Brain pericyte (primary cell): ENCODE measurements at places on chromosomes 7 and 10.

GRCh38 chr10:78059906-78060702 is 26.4 kb downstream of the RPS24 start:
- DNase-seq = no peak

DNA sequence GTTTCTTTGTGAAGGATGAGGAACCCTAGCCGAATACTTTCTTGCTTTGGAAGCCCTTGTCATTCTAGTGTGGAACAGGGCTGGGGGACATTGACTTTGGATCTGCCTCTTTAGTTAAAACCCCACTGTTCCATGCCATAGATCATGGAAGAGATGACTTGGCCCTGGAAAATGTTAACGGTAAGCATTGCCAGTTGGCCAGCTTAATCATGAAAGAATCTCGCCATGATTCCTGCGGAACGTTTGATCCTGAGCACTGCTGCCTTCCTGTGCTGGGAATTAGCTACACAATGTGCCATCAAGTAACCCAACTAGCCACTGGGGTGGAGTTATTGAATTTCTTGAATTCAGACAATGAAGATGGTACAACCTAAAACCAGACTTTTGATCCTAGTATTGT is 177.6 kb upstream of the FZD8 start:
- no peak for DNase-seq

- no peak for DNase-seq
These were observed 240.2 kb downstream of the PRKG1 start for GRCh38 chr10:51314481-51314880.

DNA sequence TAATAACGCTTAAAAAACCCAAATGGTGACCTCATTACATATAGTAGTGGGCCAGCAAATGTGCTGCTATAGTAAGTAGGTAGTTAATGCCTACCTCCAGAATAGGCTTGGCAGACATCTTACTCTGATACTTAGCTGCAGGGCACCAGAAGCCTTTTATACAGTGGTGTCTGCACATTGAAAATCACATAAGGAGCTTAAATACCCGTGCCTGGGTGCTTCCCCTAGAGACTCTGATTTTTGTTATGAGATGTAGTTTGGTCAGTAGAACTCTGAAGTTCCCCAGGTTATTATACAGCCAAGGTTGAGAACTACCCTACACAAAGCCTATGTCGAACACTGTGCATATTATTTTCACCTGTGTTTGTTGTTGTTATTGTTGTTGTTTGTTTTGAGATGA is 47.2 kb downstream of the ANKIB1 start:
- DNase-seq = no peak

GRCh38 chr7:103915680-103916357 is 73.6 kb downstream of the RELN start:
- no peak for DNase-seq

GRCh38 chr10:78248651-78249464 is 215.2 kb downstream of the RPS24 start:
- DNase-seq = no peak

GRCh38 chr10:33073641-33074415 is 115.8 kb upstream of the ITGB1 start:
- DNase-seq = no peak

- DNase-seq = no peak
These were observed 33.9 kb downstream of the PPIF start for GRCh38 chr10:79380946-79381721.

- DNase-seq = no peak
These were observed 52.3 kb upstream of the CYP2C18 start for GRCh38 chr10:94631077-94631875.

DNA sequence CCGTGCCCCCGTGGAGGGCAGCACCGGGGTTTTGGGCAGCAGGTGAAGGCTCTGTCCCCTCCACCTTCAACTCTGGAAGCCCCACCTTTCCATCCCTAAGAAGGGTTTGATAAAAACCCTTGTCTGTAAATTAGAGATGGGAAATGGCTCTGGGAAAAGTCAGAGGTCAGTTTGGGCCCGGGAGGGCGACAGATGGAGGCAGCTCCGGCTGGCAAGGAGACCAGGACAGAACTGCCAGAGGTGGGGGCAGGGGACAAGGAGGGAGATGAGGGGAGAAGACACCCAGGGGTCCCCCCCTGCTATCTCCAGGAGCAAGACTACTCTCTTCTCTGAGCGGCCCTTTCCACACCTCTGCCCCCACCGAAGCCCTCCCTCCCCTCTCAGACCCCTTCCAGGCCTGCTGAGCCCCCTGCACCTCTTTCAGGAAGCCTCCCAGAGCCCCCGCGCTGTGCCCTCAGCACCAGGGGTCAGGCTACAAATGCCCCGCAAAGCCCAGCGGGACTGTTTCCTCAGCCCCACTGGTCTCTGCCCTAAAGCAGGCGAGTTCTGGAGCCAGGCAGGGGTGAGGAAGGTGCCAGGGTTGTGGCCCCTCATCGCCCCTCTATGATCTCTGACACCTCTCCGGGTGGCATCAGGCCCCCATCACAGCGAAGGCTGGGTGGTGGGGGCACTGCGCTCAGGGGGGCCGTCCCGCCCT is 980 bp upstream of the SH2B2 start:
- DNase-seq = no peak

GRCh38 chr10:47033541-47034270 is 122.5 kb downstream of the PTPN20 start:
- no peak for DNase-seq

DNA sequence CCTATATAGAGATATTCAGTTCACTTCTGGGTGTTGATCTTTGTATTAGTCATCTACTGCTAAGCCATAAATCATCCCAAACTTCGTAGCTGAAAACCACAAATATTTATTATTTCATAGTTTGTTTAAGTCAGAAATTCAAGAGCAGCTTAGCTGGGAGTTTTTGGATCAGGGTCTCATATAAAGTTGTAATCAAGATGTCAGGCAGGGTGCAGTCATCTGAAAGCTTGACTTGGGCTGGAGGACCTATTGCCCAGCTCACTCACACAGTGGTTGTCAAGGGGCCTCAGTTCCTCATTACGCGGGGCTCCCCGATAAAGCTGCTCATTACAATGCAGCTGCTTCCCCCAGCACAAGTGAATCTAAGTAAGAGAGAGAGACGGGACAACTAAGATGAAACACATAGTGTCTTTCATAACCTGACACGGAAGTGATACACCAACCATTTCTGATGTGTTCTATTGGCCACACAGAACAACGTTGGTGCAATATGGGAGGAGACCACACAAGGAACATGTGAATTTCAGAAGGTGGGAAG is 15.7 kb downstream of the PPP1R3C start:
- no peak for DNase-seq

- DNase-seq = no peak
These were observed 71.3 kb downstream of the CUL1 start for GRCh38 chr7:148770004-148770403.

DNA sequence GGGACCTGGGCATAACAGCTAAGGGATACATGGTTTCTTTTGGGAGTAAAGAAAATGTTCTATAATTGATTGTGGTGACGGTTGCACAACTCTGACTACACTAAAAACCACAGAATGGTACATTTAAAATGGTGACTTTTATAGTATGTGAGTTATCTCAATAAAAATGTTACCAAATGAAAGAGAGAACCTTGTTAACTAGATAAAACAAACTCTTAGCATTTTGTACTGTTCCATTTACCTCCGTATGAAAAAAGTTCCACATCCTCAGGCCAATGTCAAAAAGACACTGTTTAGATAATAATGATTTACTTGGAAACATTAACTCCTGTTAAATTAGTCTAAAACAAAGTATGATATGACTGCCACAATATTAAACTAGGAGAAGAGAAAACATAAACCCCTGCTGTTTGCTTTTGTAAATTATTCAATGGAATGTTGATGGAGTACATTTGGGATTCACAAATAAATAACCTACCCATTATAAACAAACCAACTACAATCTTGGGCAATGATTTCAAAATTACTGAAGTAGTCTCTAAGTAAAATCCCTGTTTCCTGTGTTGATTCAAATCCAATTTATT is 60.7 kb downstream of the SMURF1 start:
- DNase-seq = no peak

- DNase-seq = peak; percentile 39
These were observed 542.3 kb upstream of the MBL2 start for GRCh38 chr10:53314876-53315275.

- DNase-seq = no peak
These were observed 10.6 kb downstream of the MMD2 start for GRCh38 chr7:4948402-4948801.

DNA sequence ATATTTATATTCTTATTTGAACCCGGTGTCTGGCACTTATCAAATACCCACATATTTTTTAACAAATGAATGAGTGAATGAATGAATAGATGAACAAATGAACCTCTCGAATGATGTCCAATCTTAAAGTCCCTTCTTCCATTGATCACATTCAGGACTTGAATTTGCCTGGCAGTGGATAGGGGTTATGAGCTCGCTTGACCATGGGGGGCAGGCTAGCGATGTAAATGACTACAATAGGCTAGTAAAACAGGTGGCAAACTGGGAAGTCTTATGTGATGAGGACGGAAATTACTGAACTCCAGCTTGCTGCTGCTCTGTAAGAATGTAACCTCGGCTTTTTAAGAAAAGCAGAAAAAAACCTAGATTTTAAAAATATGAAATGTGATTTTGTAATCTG is 247.7 kb upstream of the DKK1 start:
- no peak for DNase-seq

- DNase-seq = no peak
These were observed 292.9 kb downstream of the BAMBI start for GRCh38 chr10:28970231-28970630.

DNA sequence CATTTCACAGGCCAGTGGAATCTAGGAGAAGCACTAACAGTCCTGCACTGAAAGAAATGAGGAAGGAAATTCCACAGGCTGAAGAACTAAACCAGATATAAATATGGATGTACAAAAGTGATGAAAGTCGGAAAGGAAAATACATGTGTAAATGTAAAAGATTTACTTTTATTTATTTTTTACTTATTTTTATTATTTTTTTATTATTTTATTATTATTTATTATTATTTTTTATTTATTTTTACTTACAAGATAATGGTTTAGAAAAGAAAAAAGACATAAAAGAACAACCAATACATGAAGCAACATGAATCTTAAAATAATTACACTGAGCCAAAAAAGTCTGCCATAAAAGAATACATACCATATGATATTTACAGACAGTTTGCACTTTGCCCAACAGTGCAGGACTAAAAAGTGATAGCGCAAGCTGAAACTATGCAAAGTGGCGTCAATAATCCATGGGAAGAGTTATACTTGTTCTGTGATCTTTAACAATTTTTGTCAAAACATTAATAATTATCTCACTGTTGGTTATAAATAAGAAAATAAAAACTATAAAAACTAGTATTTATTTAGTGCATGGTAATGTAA is 317.8 kb upstream of the MKI67 start:
- DNase-seq = no peak

- no peak for DNase-seq
These were observed 215.7 kb downstream of the HTR7 start for GRCh38 chr10:90642136-90642535.

DNA sequence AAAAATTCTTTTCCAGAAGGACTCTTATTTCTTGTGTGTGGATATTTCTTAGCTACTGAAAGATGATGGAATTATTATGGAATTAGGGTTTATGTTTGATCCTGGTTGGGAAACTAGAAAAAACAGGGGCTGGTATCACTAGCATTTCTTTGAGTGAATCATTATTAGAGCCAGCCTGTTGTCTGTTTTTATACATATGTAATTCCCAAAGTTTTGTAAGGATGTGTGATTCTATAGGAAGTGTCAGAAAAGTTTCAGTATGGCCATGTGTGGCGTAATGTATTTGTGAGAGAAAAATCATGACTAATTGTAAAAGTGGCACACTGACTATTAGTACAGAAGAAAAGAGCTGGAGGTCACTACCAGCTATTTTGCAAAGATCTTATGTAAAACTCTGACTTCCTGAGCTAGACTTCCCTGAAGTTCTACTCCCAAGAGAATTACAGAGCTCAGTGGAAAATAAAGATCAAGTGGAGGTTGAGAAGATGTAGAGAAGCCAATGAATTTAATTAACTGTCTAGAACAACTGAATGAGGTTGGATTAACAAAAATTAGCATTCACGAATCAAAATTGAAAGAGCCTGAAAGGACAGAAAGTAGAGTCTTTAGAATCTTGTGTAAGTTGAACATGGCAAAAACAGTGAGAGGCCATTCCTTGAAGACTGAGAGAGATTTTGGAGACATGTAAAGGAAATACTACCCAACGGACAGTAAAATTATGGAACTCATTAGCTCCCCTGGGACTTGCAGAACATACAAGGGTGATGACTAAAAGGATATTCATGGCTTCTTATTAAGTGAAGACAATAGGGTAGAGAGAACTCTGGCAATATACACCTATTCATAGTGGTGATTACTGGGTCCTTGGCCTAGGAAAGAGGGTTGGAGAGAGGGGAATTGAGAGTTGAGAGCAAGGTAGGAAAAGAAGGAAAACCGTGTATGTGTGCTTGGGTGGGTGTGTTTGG is 12.5 kb downstream of the ZNF365 start:
- no peak for DNase-seq

DNA sequence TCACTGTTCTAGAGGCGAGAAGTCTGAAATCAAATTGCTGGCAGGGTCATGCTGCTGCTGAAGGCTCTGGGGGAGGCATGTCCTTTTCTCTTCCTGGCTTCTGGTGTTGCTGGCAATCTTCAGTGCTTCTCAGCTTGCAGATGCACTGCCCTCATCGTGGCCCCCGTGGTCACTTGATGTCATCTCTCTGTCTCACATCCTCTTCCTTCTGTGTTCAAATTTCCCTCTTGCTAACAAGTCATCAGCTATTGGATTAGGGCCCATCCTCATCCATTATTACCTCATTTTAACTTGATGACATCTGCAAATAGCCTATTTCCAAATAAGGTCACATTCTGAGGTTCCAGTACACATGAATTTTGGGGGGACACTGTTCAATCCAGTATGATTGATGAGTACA is 36.6 kb upstream of the SRGN start:
- DNase-seq = no peak

DNA sequence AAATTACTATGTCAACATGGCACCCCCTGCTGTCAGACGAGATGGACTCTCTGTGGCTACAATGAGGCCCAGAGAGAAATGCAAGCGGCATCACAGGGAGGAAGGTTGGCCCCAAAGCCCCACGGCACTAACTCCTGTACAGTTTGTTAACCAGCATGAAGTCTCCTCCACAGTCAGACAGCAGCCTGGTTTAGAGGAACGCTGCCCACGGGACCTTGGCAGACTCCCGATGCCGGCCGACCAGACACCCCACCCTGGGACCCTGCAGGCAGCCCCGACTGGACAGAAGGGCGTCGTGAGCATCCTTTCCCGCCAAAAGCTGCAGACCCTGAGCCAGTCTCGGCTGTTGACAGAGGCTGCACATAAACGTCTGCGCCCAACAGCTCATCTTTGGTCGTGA is 158.8 kb downstream of the DIP2C start:
- no peak for DNase-seq

- DNase-seq = no peak
These were observed 6.9 kb upstream of the ACSL5 start for GRCh38 chr10:112366992-112367391.

GRCh38 chr7:137996386-137996851 is 5.5 kb downstream of the CREB3L2 start:
- no peak for DNase-seq

DNA sequence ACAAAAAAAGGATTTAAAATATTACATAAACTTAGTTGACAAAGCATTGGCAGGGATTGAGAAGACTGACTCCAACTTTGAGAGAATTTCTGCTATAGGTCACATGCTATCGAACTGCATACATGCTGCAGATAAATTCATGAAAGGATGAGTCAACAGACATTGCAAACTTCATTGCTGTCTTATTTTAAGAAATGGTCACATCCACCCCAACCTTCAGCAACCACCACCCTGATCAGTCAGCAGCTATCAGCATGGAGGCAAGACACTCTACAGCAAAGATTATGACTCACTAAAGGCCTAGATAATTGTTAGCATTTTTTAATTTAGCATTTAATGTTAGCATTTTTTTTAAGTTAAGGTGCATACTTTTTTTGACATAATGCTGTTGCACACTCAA is 73.6 kb downstream of the AGK start:
- no peak for DNase-seq
